ENCODE measurements at places on chromosomes 3 and 15.

DNA sequence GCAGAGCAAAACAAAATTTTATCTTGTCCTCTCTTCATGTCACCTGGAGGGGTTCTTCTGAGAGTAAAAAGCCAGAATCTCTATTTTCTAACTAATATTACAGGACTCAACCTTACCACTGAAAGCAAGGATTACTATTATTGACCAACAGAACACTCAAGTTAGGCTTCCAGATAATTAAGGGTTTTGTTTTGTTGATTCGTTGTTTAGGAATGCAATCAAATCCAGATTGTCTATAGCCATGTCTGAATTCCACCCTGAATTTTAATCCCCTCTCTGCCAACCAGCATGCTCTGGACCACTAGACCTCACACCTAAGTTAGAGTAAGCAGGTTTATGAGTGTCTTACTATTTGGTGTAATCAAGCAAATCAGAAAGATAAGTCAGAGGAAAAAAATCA is 90.7 kb downstream of the PEAK1 start:
- no peak for DNase-seq

- DNase-seq, result no peak
Observed at GRCh38 chr15:100457201-100457600, 71.5 kb downstream of the CERS3 start.

DNA sequence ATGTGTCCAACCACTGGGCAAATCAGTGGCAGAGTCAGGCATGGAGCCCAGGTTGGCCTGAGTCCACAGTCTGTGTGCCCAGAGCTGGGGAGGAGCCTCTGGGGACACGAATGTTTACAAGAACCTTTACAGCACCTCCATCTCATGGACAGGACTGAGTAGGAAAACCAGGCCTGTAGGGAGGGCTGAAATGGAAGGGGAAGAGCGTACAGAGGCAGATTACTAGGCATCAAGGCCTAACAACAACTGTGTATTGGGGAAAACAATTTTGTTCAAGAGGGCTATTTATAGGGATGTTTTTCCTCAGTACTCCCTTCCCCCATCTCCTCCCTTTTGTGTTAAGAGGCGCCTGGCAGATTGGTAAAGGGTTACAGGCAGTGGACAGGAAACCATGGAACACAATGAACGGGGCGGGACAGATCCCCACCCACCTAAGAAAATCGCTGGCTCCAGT is 15.1 kb upstream of the ARHGAP31 start:
- no peak for DNase-seq

GRCh38 chr3:107542665-107543064 is 19.9 kb downstream of the BBX start:
- no peak for DNase-seq

GRCh38 chr15:64651601-64652191 is 123.7 kb downstream of the RBPMS2 start:
- DNase-seq, result no peak

- no peak for DNase-seq
Observed at GRCh38 chr3:152839511-152839910, 4.6 kb downstream of the P2RY1 start.

All from stimulated activated CD8-positive, alpha-beta memory T cell treated with anti-CD3 and anti-CD28 coated beads, Interleukin-15, amount 100 ng/mL, for 48 hours (primary cell).